ENCODE measurements at places on chromosomes 1 and 21.
A peak's percentile ranks its signal among the peaks of the same experiment; 100 is the strongest.

GRCh38 chr1:160076295-160076694 lies 5.0 kb upstream of the KCNJ9 start:
- DNase-seq = no peak

GRCh38 chr1:15282810-15283474 lies 35.9 kb downstream of the FHAD1 start:
- no peak for DNase-seq

- no peak for DNase-seq
These were observed 27.2 kb upstream of the COL24A1 start for GRCh38 chr1:86183810-86184209.

- no peak for DNase-seq
These were observed 25.3 kb upstream of the LRRC8B start for GRCh38 chr1:89499320-89499719.

- DNase-seq = peak; percentile 76
These were observed 50.4 kb downstream of the TENT5C start for GRCh38 chr1:117656202-117656641.

DNA sequence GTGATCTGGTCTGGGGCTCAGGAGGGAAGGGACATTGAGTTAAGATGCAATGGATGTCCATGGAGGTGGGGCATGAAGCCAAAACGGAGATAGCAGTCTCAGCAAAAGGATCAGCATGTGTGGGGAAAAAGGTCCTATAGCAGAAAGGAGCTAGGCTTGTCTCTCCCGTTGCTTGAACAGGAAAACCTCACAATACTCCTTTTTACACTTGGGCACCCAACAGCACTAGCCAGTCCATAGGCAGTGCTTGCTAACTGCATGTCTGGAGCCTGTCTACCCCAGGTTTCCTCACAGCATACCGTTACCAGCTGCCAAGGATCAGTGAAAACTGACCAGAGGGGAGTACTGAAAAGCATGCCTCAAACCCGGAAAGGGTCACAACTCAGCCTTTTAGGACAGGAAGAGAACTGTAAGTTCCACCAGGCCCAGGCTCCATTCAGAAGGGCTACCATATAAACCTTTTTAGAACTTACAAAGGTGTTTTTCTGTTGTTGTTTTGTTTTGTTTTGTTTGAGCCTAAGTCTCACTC lies 78.6 kb downstream of the JAK1 start:
- no peak for DNase-seq

GRCh38 chr1:34730485-34730884 lies 24.4 kb upstream of the GJB5 start:
- no peak for DNase-seq

DNA sequence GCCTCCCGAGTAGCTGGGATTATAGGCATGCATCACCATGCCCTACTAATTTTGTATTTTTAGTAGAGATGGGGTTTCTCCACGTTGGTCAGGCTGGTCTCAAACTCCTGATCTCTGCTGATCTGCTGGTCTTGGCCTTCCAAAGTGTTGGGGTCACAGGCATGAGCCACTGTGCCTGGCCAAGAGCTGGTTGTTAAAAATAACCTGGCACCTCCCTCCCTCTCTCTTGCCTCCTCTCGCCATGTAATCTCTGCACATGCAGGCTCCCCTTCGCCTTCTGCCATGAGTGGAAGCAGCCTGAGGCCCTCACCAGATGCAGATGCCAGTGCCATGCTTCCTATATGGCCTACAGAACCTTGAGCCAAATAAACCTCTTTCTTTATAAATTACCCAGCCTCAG lies 74.7 kb upstream of the TLR5 start:
- DNase-seq = no peak

DNA sequence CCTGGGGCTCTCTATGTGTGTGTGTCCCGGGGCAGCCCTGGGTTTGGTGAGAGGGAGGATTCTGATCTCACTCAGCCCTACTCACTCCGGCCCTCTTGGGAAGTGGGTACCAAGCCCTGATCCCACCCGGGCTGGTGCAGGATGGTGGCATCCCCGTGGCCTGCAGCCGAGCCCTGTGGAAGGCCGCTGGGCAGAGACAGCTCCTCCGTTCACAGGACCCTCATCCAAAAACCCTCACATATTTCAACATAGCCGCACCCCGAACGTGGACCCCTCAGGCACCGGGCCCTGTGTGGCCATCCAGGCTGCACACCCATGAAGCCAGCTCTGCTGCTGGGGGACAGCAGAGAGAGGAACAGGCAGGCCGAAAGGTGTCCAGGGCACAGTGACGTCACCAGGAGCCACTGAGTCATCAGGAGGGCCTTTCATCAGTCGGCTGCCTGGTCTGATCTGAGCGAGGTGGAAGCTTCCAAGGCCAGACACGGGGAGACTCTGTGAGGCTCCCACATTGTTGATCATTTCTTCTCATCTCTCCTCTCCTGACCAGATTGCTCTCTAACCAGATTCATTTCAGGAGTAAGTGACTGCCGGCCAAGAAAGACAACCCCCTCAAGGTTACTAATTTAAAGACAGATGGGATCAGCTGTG lies 16.2 kb upstream of the GPR157 start:
- DNase-seq = no peak

DNA sequence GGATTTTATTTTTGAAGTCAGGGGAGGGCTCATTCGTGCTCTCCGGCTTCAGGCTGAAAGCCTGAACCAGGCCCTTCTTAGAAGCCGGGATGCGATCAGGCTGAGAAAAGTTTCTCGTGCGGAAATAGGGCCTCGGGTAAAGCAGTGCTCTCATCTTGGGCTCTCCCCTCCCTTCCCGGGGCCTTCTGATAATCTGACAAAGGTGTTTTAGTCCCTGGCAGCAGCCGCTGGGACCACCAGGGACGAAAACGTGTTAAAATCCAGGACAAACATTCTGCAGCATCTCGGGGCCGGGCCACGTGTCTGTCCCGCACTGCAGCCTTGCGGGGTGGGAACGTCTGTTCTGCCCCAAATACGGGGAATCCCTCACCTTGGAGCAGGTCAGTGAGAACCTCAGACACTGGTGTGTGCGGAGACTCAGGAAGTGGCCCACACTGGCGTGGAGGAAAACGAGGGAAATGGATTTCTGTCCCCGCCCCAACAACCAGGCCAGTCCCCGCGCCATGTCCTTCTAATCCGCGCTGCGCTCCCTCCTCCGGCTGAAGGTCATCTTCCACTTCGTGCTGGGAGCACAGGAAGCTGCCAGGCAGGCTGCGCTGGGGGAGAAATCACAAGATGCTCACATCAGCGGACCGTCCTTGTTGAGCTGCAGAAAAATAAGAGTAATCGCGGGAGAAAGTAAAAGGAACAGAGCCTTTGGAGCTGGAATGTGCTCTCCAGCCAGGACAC lies 16.6 kb upstream of the AJAP1 start:
- DNase-seq = no peak

- DNase-seq = no peak
These were observed 5.0 kb downstream of the HAPLN2 start for GRCh38 chr1:156623946-156624813.

GRCh38 chr1:35847935-35848565 lies 35.0 kb upstream of the AGO1 start:
- no peak for DNase-seq

GRCh38 chr1:65963156-65963888 lies 170.6 kb downstream of the PDE4B start:
- DNase-seq = no peak

- DNase-seq = no peak
These were observed 24.8 kb downstream of the RNF19B start for GRCh38 chr1:32939655-32940371.

DNA sequence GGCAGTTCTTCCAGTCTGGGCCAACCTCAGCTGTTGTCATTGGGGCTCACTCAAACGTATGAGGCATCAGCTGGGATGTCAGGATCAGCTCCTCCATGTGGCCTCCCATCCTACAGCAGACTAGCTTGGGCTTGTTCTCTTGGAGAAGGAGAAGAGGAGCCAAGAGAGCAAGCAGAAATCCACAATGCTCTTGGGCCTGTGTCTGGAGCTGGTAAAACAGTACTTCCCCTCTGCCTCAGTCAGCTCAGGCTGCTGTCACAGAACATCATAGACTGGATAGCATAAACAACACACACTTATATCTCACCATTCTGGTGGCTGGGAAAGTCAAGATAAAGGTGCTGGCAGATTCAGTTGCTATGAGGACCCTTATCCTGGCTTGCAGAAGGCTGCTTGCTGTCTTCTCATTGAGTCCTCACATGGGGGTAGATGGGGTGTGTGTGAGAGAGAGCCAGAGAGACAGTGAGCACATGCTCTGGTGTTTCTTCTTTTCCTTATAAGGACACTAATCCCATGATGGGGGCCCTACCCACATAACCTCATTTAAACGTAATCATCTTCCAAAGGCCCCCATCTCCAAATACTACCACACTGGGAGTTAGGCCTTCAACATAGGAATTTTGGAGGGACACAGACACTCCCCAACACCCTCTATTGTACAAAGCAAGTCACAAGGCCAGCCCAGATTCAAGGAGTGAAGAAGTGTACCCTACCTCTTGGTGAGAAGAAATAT lies 16.3 kb upstream of the DNAJC6 start:
- DNase-seq = no peak

DNA sequence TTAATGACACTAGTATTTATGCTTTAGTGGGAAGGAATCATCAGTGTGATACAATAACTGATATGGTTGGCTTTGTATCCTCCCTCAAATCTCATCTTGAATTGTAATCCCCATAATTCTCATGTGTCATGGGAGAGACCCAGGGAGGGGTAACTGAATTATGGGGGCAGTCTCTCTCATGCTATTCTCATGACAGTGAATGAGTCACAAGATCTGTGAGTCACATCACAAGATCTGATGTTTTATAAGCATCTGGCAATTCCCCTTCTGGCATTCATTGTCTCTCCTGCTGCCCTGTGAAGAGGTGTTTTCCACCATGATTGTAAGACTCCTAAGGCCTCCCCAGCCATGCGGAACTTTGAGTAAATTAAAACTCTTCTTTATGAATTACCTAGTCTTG lies 1760.3 kb downstream of the NCAM2 start:
- no peak for DNase-seq

DNA sequence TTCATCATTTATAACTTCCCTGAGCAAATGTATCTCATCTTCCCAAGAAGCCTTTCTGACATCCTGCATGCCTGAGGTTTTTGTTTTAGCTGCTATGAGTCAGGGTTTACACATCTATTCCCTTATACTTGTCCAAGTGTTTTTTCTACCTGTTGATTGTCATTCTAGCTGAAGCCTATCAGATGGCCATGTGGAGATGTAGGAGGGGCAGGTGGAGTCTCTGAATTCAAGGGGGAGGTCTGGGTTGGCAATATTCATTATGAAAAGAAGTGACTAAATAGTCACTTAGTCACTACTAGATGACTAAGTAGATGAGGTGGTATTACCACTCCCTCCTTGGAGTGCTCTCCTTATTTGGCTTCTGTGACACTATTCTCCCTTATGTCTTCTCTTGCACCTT lies 52.4 kb downstream of the XCL1 start:
- no peak for DNase-seq

DNA sequence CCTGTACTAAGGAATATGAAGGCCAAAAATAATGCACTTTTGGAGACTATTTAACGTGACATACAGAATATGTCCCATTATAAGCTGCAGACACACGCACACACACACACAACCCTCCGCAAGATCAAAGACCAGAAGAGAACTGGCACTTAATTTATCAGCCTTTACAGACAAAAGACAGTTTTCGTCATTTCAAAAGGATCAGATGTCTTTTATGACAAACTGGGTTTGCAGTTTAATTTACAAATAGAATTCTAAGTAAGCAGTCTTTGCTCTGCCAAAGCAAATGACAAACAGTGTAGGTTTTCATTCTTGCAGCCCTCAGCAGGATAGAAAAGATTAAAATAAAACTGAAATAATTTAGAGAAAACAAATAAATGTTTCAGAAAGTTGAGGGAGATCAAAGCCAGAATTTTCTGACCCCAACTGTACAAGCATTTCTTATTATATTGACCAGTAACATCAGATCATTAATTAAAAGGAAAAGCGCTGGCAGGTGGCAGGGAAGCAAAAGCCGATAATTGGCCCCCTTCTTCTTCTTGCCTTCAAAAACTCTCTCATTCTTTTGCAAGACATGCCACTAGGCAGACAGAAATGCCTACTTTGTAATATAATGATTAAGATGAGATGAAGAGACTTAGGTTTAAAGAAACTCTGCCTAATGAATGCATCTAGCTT lies 169.0 kb downstream of the DENND1B start:
- DNase-seq = no peak

DNA sequence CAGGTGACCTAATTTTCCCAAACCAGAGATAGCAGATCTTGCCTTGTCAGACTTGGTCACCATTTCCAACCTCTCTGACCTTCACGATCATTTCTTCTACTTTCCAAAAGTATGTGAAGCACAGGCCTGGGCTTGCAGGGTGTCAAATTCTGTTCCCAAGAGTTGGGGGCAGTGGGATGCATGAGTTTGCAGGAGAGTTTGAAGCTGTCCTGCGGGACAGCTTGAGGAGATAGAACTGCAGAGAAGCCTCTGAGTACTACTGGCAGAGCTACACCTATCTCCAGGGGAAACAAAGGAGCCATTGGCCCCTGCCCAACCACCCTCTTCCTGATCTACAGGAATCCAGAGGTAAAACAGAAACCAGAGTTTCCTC lies 11.3 kb downstream of the TXNIP start:
- DNase-seq = no peak

- DNase-seq = no peak
These were observed 31.0 kb downstream of the C1orf185 start for GRCh38 chr1:51133045-51133444.

- no peak for DNase-seq
These were observed 16.2 kb downstream of the WDR47 start for GRCh38 chr1:109025694-109026093.

GRCh38 chr1:243549791-243550190 lies 293.9 kb downstream of the SDCCAG8 start:
- DNase-seq = no peak

DNA sequence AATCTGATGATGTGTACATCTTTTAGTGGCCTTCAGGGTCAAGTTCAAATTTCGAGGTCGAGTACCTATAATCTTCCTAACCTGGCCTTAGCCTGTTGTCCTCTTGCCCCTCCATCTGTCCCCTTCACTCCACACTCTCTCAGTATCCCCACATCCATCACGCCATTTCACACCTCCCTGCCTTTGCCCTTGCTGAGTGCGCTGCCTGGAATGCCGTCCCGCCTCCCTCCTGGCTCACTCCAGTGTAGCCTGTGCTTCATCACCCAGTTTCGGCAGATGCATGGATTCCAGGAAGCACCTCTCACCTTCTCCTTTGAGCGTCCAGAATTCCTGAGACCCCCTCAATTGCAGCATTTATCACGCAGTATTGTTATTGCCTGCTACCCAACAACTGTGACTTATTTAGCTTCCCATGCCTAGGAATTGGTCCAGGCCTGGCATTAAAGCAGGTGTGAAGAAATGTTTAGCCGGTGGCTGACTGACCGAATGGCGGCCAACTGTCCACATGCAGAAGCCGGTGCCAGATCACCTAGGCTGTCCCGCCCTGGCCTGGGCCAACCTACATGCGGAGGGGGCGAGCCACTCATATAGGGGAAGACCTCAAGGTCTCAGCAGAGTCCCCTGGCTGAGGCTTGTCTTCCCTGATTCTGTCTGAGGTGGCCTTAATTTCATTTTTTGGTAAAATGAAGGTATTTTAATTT lies 34.5 kb downstream of the MYOM3 start:
- DNase-seq = no peak

GRCh38 chr1:68168545-68169171 lies 63.7 kb downstream of the WLS start:
- no peak for DNase-seq
